CD4-positive, alpha-beta T cell treated with Interleukin-15 for 4 hours (primary cell): ENCODE measurements at places on chromosomes 11 and 22.

DNA sequence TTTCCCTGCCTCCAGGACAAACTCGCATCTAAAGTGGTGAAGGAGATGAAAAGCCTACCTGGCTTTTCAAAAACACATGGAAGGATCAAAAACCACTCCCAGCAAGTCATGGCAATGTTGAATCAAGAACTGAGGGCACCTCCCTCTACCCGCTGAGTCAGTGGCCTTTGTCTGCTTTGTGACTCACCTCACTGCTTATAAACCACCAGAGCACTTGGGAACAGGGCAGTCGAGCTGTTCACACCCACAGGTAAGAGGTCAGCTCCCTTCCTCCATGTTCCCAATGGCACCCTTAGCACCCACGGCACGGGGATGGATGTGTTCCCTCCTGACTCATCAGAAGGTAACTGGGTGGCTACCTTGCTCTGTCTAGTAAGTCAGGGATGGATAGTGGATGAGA, 21.7 kb downstream of the TENM4 start:
- no peak for DNase-seq

GRCh38 chr11:103729617-103730016, 306.8 kb upstream of the DDI1 start:
- no peak for DNase-seq

GRCh38 chr22:44132724-44133123, 48.0 kb upstream of the PARVG start:
- no peak for DNase-seq

GRCh38 chr11:10450462-10451425, 4.3 kb upstream of the AMPD3 start:
- DNase-seq, result peak; percentile 39

GRCh38 chr11:69477086-69477485, 4.4 kb upstream of the LINC01488 start:
- no peak for DNase-seq

- no peak for DNase-seq
Observed at GRCh38 chr11:69525516-69526452, 44.3 kb downstream of the LINC01488 start.

GRCh38 chr22:28983190-28983589, 78.4 kb downstream of the C22orf31 start:
- DNase-seq, result no peak

- DNase-seq, result no peak
Observed at GRCh38 chr11:110022548-110022947, 70.6 kb upstream of the ZC3H12C start.

GRCh38 chr22:27793576-27793975, 8.0 kb downstream of the MN1 start:
- no peak for DNase-seq

DNA sequence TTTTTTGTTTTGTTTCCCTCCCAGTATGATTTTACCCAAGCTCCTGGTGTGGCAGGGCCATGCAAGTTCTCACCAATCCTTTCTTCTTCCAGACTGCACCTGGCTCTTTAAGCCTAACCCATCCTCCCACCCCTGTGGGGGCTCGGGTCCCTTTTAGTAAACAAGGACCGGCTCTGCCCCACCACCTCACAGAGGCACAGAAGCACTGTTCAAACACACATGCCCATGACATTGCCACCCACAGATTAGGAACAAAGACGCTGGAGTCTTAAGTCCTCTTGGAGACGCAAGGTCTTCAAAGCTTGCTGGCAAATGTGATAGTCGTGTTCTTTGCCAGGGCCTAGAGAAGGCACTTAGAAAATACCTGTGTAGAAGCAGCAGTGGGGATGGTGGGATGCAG, 18.9 kb downstream of the UQCR10 start:
- no peak for DNase-seq

DNA sequence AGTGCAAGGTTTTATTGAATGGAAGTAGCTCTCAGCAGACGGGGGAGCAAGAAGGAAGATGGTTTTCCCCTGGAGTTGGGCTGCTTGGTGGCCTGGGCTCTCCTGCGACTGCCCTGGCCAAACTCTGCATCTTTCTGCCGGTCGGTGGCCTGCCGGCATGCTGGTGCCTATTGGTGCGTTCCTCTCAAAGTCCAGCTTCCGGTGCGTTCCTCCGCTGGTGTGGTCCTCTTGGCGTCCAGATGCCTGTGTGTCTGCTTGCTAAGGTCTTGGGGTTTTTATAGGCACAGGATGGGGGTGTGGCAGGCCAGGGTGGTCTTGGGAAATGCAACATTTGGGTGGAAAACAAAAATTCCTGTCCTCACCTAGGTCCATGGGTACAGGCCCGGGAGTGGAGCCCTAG, 567.4 kb upstream of the CNTN5 start:
- DNase-seq, result no peak

GRCh38 chr11:33001751-33002542, 13.7 kb upstream of the DEPDC7 start:
- DNase-seq, result no peak

DNA sequence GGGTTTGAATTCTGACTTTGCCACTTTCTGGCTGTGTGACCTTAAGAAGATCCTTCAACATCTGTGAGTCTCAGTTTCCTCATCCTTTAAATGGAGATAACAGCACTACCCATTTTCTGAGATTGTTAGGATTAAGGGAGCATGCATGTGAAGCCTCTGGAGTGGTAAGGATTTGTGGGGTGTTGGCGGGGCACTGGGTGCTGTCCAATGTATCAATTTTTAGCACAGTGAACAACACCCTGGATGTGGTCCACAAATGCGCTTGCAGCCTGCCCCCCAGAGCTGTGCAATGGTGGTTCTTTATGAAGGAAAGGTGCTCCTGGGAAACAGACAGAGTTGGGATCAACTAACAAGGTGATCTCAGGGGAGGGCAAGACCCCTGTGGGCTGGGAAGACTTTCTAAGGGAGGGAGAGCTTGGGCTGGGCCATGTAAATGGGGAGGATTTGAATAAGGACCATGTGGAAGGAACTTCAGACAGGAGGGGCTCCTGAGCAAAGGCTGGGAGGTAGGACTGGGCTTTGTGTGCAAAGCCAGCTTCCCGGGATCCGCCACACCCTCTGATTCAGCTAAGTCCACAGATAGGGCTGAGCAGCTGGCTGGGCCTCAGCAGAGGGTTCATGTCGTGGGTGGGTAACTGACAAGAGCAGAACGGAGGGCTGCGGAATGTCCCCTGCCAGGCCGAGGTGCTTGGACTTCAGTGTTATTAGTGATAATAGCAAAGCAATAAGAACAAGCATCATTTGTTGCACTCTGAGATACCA, 22.7 kb upstream of the RASD2 start:
- no peak for DNase-seq

DNA sequence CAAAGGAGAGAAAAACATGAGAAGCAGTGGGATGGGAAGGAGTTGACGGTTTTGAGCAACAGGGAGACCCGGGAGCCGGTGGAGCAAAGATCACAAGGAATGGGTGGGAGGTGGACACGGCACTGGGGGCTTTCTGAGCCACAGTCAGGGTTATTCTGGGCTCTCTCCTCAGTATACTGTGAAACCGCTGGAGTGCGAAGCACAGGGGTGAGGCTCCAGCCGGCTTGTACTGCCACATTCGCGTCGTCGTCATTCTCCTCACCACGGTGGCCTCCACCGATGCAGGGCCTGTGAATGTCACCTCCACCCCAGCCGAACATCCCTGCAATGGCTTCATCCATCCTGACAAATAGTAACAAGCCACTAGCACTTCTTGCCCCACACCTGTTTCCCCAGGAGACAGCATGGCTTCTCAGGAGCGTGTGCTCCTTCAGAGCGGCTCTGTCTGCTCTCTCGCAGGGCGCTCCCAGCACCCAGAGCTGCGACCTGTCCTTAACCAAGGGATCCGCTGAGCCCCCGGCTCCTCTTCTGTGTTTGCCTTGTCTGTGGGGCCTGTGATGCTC, 1165.3 kb downstream of the TBC1D22A start:
- DNase-seq, result no peak

- no peak for DNase-seq
Observed at GRCh38 chr11:13224324-13224723, 53.3 kb upstream of the BMAL1 start.

DNA sequence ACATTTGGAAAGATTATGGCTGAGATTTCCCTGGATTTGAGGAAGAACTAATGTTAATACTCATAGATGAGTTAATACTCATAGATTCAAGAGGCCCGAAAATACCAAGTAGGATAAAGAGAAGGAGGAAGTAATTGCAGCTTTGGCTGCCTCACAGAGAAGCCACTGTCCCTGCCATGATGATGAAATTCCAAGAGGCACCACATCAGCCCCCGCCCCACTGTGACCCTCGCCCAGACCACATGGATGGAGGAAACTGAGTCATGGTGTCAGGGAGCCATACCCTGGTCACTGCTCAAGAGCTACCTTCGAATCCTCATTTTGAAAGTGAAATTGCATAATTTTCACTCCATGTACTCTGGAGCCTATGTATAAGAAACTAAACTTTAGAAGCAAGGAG, 92.9 kb upstream of the SLC22A12 start:
- DNase-seq, result no peak

DNA sequence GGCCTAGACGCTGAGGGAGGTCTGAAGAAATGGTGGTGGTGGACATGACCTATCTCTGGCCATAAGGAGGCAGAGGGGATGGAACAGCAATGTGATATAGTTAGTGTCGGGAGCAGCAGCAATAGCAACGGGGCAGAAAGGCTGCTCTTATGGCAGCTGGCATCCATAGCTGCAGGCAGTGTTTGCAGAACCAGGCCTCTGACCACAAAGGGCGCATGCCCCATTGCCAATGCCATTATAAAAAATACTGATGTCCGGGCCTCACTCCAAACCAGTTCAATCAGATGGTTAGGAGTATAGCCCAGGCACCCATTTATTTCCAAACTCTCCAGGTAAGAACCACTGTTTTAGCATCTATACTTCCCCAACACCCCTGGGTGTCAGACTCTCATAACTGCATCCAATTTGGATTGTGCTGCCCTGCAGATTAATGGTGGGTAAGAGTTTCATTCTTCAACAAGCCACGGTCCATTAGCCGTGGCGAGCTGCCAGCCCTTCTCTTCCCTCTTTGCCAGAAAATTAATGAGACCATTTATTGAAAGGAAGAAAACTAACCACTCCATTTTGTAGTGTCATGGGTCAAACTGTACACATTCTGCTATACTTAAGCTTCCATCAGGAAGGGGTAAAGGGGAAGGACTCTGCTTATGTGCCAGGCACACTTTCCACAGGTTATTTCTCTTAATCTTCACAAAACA, 72.8 kb upstream of the SPON1 start:
- no peak for DNase-seq

DNA sequence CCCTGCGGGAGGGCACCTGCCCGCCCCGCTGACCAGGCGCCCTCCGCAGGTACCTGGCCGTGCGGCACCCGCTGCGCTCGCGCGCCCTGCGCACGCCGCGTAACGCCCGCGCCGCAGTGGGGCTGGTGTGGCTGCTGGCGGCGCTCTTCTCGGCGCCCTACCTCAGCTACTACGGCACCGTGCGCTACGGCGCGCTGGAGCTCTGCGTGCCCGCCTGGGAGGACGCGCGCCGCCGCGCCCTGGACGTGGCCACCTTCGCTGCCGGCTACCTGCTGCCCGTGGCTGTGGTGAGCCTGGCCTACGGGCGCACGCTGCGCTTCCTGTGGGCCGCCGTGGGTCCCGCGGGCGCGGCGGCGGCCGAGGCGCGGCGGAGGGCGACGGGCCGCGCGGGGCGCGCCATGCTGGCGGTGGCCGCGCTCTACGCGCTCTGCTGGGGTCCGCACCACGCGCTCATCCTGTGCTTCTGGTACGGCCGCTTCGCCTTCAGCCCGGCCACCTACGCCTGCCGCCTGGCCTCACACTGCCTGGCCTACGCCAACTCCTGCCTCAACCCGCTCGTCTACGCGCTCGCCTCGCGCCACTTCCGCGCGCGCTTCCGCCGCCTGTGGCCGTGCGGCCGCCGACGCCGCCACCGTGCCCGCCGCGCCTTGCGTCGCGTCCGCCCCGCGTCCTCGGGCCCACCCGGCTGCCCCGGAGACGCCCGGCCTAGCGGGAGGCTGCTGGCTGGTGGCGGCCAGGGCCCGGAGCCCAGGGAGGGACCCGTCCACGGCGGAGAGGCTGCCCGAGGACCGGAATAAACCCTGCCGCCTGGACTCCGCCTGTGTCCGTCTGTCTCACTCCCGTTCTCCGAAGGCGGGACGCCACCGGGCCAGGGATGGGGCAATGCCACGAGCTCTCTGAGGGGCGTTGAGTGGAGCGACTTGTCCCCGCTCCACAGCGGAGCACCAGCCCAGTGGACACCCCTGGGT, 1.8 kb downstream of the GALR3 start:
- DNase-seq, result no peak

DNA sequence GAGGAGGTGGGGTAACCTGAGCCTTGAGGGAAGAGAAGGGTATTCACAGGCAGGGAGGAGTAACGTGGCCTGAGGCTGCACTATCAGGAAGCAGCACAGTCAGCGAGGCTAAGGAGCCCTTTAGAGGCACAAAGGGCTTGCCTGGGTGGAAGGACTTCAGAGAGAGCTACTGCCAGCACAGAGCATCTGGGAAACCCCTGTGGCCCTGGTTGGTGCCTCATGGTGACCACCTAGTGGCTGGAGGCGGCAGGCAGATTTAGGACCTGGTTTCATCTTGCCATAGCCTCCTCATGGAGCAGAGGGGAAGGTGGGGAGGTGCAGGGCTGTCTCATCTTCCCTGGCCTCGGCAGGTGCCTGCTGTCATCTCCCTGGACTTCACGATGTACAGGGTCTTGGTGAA, 64.5 kb downstream of the MPPED1 start:
- no peak for DNase-seq

DNA sequence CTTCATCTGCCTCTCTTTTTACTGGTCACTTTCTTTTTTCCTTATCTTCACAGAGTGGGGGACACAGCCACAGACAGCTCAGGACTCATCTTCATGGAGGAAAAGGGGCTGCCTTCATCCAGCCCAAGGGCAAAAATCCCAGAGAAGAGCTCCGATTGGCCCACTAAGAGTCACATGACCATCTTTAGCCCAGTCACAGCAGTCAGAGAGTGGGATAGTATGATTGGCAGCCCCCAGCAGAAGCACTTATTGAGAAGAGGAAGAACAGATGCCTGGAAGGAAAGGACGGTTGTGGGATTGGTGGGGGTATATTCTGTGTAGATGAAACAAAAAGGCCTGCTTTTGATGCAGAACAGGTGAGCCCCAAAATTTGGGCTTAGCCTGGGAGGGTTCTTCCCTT, 77.8 kb downstream of the MN1 start:
- DNase-seq, result no peak
